ENCODE measurements at places on chromosomes 12 and 14.

GRCh38 chr12:52473768-52474167, at the start of gene KRT6C:
Gene KRT6C, minus strand, starts transcription at chr12:52473805. Its CDS starts 68 bp downstream, at chr12:52473737.
- no peak for DNase-seq

DNA sequence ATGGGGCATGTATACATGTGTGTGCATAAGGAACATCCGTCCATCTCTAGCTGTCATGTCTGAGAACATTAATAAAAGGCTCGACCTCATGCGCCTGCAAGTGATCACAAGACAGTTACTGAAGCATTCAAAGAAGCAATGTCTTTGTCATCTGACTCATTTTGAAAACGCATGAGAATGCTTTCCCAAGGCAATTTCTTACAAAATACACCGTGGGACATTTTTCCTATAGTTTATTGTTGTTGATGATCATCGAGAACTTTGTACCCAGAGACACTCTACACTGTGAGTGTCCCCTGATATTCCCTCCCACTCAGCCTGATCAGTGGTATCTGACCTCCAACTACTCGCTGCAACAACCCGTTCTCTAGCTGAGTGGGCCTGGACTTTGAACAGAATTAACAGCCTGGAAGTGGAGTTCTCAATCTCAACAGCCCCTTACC, 68.1 kb downstream of the ETV6 start:
- peak; percentile 74 for DNase-seq

DNA sequence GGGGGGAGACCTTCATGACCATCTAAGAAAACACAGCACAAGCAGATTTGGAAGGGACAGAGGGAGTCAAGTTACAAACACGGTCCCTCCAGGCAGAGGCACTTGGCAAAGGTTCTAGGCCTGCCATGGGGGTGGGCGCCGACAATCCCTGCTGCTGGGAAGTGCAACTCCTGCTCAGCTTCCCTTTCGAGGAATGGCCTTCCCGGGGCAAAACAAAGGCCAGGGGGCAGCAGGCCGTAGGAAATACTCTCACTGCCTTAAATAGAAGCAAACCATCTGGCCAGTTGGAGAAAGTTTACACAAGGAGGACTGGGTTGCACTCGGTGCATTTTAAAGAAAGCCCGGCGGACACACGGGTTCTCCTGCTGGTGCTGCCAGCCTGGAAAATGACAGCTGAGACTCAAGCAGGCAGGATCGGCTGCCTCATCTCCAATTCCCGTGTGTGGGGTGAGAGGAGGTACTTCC, 65.8 kb downstream of the ITPK1 start:
- no peak for DNase-seq

DNA sequence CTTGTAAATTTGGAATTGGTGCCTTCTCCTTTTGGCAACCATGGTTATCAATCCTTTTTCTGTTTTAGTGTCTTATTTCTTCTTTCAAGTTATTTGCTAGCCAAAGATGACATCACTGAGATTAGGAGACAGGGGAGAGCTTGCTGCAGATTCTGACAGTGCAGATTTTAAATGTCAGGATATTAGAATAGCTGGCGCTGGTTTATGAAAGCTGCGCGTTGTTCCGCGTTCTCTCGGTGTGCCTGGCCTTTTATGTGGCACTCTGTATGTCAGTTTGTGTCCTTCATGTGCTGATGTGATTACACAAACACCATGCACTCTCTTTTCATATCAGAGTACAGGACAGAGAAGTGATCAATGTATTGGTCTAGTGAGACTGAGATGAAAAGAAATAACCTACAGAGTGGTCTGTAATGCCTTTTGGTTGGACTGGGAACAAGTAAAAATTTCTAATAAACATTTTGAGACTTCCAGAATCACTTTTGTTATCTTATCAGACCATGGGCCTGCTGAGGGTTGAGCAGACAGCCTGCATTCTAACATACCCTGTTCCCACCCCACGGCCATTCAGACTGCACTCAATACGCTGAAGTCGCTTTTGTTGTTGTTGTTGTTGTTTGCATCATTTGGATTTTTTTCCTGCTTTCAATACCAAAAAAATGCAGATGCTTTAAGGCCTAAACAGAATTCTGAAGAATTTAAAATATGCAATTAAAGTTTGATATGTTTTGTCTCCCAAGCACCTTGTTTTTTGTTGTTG, 49.7 kb upstream of the TRAF3 start:
- DNase-seq: no peak

DNA sequence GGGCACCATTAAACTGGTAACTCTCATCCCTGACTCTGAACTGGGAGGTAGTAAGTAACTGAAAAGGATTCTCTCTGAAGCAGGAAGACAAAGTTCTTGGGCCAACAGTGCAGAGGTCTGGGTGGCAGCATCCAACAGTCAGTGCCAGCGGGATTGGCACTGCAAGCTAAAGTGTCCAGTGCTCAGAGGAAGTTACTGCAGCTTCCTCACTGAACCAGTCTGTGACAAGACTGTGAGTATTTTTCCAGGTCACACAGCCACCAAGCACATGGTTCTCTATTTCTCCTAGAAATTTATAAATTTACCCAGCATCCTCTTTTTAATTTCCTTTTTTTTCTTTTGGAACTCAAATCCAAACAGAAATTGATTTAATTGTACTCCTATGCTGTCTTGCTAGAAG, 81.6 kb upstream of the FAR2 start:
- peak; percentile 59 for DNase-seq

GRCh38 chr12:114241973-114242434, 163.9 kb downstream of the TBX5 start:
- no peak for DNase-seq

DNA sequence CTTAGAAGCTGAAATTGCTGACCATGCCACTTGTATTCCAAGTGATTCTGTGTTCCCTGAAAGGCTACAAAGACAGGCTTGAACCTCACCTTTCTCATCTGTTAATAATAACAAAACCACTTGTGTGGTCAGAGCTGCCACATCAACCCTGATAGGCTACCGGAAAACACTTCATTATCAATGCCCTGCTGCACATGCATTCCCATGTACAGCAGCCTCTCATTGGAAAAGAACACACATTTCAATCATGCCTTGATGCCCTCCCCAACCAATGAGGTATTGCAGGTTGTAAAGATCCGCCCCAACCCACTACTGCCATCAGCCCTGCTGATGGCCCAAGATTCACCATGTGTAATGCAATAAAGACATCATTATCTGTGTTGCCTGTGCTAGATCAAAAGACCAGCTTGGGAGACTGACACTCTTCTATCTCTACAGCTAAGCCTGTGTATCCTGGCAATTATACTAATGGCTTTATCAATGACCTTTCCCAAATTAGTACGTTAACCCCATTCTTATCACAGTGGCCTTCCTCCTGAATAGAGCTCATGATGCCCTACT, 2.8 kb downstream of the GPR19 start:
- no peak for DNase-seq

- DNase-seq: no peak
Measured at GRCh38 chr14:99931308-99931707, 133.9 kb upstream of the EVL start.

DNA sequence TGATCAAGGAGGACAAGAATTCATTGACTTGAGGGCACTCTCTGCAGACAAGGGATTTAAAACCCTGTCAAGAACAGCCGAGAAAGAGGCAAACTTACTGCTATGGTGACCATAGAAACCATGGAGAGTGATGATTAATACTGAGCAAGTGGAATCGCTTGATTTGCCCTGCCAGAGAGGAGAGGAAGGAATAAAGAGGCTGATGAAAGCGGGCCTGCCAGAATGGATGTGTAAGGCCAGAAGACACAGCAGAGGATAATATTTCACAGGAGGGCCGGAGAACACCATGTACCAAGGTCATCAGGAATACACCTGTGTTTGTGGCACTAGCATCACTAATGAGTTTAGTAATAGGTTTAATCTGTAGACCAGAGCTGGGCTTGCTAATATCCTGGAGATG, 221.8 kb upstream of the DCN start:
- no peak for DNase-seq

DNA sequence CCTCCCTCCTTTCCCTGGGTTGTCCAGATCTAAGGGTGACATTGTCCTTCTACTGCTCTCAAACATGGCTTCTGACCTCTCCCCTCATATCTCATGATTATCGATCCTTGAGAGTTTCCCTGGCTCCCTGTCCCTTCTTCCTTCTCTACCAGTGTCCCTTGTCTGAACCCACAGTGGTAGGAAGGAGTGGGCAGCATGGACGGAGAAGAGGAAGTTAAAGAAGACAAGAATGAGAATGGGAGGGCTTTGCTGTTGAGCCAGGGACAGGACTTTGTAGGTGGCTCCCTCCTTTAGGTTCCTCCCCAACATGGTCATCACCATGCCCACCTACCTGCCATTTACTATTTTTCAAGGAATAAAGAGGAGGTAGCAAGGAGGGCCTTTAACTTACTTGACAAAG, 166.7 kb downstream of the TMEM117 start:
- peak; percentile 26 for DNase-seq

GRCh38 chr12:57849035-57849434, 2.5 kb upstream of the CTDSP2 start:
- DNase-seq: no peak

DNA sequence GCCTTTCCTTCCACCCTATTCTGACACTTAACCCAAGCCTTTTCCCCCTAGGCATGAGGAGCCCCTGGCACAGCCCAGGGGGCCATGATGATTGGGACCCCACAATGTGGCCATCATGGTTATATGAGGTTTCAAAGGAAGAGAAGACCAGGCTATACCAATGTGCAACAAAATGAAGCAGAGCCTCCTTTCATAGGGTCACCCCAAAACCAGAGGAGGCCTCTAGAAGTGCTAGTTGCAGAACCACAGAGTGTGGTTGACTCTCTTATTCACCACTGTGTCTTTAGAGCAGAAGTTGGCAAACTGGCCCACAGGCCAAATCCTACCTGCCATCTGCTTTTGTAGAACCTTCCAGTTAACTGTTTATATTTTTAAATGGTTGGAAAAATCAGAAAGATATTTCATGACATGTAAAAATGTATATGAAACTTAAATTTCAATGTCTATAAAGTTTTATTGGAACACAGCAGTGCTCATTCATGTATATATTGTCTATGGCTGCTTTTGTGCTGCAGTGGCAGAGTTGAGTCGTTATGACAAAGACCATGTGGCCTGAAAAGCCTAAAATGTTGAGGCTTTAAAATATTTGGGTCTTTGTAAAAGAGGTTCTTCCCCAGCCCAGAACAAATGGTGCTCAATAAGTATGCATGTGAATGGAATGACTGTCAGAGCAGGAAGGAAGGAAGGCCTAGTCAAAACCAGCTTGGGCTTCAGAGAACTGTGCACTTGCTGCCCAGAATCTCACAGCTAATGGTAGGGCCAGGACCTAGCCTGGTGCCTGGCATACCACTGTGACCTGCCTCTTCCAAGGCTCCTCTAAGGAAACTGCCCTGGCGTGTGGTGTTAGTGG, 49.2 kb downstream of the SUSD6 start:
- DNase-seq: no peak

GRCh38 chr12:106152334-106152733, 13.6 kb upstream of the NUAK1 start:
- DNase-seq: no peak

DNA sequence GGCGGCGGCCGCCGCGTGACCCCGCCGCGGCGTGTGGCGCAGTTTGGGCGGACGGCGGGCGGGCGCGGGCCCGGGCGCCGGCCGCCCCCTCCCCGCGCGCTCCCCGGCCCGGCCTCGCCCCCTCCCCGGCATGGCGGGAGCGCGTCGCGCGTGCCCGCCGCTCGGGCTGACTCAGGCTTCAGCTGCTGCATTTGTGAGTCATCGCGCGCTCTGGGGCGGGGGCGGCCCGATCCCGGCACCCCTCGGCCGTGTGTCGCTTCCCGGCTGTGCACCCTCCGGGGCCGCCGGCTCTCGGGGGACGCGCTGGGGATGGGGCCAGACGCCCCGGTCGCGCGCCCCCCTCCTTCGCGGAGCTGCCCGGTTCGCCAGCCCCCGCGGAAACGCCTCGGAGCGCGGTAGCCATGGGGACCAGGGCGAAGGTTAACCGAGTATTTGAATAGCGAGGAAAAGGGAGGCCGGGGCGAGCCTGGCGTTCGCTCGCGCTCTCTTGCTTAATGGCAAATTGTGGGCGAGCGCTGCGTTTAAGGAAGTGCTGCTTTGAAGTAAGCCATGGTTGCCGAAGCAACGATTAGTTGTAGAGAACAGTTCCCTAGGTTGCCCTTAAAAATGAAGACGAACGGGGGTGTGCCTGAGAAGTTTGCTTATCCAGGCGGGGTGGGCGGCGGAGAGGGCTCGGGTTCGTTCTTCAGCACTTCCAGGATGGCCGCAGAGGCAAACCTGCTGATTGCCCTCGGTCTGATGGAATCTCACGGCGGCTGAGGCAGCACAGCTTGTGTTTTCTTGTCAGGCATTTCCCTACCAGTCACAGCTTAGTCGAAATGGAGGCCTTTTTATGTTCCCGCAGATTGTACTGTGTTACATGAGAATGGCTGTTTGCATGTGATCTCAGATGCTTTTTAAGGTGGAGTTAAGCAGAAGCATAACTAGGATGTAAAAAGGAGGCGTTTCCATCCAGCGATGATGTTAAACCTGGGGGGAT, 896 bp downstream of the EIF5 start:
- DNase-seq: peak; percentile 93

DNA sequence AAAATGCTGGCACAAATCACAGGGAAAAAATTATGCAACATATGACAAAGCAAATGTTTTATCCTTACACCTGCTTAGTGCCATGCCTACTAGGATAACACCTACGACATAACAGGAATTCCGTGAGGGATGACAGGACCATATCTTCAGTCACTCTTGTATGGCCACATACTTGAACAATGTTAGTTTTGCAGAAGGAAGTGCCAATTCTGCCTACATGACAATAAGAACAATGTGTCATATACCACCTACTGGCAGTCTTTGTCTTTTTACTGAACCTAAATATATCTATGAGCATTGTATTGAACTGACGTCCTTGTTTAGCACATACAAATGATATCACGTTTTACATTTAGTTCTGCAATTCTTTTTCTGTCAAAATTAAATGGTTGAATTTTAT, 234.0 kb downstream of the ADAMTS20 start:
- peak; percentile 16 for DNase-seq

- DNase-seq: no peak
Measured at GRCh38 chr12:55809274-55809673, 8.2 kb downstream of the SARNP start.

- DNase-seq: peak; percentile 77
Measured at GRCh38 chr12:106455111-106455510, 97.6 kb downstream of the POLR3B start.

- no peak for DNase-seq
Measured at GRCh38 chr12:9642606-9643265, 26.8 kb upstream of the CLEC2D start.

GRCh38 chr14:95301527-95302187, 18.1 kb downstream of the CLMN start:
- no peak for DNase-seq

- DNase-seq: no peak
Measured at GRCh38 chr12:93087840-93088610, 158.9 kb upstream of the EEA1 start.

DNA sequence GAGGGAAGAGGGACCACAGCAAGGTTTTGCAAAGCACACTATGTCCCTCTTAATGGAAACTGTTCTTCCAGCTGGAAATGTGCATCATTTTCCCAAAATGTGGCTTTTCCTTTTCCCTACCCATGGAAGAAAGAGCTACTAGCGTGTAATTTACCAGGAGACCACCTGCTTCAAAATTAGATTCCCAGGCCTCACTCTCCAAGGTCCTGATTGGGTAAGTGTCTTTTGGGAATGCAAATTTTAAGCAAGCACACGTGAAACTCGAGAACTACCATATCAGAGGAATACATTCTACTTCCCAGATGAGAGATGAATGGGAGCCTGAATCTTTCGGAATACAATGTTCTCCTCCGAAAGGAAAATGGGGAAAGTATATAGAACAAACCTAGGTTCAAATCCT, 201.6 kb upstream of the NOS1 start:
- no peak for DNase-seq

All from inflammatory macrophage treated with lipopolysaccharide for 1 hour (primary cell).